Stimulated activated CD4-positive, alpha-beta T cell treated with anti-CD3 and anti-CD28 coated beads, Interleukin-15, amount 100 ng/mL, for 1 hour (primary cell): ENCODE measurements at places on chromosomes 4 and X.
A peak's percentile ranks its signal among the peaks of the same experiment; 100 is the strongest.

DNA sequence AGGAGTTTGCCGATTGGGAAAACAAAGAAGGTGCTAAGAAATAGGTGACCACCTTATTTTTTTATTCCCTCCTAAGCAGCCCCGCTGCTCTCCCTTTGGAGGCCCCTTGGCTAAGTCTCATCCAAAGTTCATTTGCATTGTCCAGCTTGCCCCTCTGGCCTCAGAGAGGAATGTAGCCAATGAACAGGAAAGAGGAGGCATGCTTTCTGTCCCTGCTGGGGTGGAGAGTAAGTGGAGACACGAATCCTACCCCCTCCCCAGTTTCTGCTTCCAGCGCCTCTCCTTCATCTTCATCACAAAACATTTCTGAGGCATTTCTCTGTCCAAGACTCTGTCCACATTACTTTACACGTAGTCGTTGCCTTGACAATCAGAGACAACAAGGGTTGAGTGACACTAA, 38.7 kb downstream of the NLGN3 start:
- DNase-seq: no peak

- DNase-seq: no peak
Observed at GRCh38 chrX:72351606-72352334, 46.1 kb upstream of the CITED1 start.

DNA sequence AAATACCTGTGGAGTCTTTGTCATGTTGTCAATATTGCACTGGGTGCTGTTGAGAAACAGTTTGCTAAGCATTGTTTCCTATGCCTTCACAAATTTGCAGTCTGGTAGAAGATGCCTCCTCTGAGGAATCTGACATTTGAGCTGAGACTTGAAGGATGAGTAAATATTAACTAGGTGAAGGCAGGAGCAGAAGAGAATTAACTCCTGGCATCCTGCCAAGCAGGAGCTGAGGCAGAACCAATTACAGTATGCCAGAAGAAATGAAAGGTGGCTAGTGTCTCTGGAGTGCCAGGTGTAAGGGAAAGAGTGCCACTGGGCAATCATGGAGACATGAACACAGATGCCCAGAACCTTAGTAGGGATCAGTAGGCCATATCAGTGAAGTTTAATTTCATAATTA, 1778.2 kb upstream of the PCDH10 start:
- DNase-seq: no peak

DNA sequence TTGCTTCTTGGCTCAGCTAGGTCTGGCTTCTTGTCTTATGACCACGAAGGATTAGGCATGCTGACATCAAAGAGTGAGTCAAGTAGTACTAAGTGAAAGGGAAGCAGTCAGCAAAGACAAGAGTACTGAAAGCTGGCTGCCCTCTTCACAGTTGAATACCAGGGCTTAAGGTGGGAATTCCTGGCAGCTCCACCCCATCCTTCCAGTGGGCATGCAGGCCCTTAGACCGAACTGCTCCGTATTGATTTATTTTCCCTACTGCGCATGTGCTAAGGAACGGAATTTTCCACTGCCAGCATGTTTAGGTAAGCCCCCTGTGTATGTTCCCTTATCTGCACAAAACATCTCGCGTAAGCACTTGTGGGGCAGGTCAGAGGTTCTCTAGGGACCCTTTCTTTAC, 2320.1 kb downstream of the ARAP2 start:
- no peak for DNase-seq

GRCh38 chr4:169398316-169398715, 127.6 kb upstream of the SH3RF1 start:
- DNase-seq: no peak

- DNase-seq: peak; percentile 44
Observed at GRCh38 chr4:48127682-48128404, 6.2 kb downstream of the TXK start.

- no peak for DNase-seq
Observed at GRCh38 chr4:107187091-107187490, 151.0 kb upstream of the DKK2 start.

DNA sequence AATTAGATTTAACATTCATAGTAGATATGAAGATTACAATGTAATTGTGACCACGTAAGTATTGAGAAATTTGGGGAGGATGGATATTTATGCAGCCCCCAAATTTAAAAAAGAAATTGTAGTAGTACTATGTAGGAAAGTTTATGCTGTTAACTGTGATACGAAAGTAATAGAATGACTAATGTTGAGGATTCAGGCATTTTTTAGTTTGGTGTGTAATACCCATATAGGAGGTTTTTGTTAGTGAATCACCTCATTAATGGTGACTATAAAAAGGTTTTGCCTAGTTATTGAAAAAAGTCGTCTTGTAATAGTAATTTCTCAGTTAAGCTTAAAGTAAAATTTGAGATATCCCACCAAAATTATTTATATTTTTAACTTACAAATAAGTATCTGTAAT, 67.2 kb downstream of the SMARCAD1 start:
- DNase-seq: no peak

GRCh38 chr4:183182873-183183725, 84.0 kb downstream of the WWC2 start:
- no peak for DNase-seq

DNA sequence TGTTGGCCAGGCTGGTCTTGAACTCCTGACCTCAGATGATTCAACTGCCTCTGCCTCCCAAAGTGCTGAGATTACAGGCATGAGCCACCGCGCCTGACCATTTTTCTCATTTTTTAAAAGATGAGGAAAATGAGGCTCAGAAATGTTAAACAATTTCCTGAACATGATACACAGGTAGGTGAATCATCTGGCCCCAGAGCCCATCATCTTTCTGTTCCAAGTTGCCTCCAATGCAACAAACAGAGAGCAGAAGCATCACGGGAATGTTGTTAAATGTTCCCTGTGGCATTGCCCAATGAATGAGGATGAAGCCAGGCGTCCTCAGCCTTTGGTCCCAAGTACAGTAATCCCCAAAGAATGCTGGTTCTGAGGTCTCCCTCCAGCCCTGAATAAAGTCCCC, 31.3 kb upstream of the ANXA5 start:
- no peak for DNase-seq

- DNase-seq: no peak
Observed at GRCh38 chr4:148574911-148575310, 132.7 kb upstream of the NR3C2 start.

DNA sequence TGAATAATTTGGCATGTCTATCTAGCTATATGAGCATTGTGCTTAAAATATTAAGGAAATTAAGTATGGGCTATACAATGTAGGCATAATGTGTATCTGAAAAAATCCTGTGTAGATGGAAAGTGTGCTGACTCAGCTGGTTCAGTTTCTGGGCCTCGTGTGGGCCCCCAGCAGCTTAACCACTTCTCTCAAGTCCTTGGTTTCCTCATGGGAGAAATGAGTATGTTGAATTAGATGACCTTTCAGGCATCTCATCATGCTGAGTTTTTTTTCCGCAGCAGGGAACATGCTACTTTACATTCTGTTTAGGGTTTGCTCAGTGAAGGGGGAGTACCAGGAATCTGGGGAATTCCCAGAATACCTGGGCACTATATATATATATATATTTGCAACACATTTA, 30.5 kb downstream of the RHOH start:
- DNase-seq: peak; percentile 40

- DNase-seq: no peak
Observed at GRCh38 chr4:184811526-184812198, 14.1 kb downstream of the ACSL1 start.

DNA sequence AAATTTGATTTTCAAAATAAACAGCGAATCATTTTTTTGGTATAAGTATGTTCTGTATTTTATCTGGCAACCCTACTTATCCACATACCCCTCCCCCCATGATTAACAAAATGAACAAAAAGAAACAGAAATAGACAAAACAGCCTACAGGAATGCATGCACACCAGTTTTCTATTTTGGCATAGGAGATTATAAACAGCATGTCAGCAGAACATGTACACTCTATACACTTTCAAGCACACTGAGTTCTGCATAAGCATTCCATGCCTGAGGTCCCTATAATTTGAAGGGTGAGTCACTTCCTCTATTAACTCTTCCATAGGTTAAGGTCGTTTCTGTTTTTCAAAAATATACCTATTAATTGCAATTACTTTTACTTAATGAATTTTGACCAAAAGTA, 28.0 kb upstream of the ZNF280C start:
- no peak for DNase-seq

- no peak for DNase-seq
Observed at GRCh38 chr4:144176476-144176875, 36.0 kb upstream of the GYPA start.

DNA sequence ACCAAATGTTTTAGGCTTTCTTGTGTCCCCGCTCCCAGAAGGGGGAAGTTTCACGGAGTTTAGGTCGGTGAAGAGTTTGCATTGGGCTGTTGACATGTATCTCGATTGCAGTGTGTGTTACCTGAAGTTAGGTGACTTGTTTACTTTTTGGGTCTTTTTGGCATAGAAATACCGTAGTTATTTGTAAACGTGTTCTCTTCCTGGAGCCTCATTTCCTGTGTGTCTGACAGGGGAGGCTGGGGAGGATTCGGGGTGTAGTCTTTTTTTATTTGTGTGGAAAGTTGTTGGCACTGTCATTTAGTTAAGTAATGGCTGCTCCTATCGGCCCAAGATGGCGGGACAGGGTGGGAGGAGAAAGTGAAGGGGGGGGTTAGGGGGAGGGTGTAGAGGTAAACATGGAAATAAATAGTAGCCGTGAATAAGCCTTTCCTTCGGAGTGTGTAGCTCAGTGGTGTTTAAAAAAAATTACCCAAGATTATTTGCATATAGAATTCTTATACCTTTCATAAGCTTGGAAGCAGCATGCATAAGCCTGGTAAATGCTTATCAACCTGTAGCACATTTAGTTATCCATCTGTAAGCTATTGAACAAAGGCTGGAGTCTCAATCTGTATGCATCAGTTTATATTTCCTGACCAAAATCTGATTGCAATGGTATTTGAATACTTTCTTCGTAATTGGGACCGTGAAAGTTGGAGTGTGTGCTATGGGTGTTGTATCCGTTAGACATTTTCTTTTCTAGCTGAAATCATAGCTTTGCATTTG, 1.6 kb downstream of the KDM6A start:
- no peak for DNase-seq

- no peak for DNase-seq
Observed at GRCh38 chrX:13081395-13082205, 37.2 kb upstream of the FAM9C start.

DNA sequence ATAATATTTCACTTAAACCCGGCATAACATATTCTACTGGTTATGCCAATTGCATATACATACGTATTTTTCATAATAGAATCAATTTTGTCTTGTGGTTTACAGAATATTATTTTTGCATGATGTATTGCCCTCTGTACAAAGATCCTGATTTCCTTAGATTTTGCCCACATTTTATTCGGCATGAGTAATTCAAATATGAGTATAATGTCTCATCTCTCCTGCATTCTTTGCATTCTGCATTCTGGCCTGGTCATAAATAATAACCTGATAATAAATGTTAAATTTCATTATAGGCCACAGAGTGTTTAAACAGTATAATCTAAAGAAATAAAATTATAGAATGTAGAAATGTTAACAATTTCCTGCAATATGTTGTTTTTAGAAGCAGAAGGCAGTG, 205.3 kb downstream of the TLL1 start:
- DNase-seq: no peak

DNA sequence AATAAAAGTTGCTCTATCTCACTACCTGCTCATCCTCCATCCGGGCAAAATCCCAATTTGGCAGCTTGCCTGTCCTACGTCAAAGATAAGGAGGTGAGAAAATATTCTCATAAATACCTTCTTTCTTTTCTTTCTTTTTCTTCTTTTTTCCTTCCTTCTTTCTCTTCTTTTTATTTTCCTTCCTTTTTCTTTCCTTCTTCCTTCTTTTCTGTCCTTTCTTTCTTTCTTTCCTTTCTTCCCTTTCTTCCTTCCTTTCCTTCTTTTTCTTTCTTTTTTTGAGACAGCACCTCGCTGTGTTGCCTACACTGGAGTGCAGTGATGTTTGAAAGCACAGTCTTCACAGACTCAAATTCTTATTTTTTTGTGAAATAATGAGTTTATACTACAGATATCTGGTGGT, 38.6 kb upstream of the NKAP start:
- no peak for DNase-seq

- peak; percentile 31 for DNase-seq
Observed at GRCh38 chr4:38131371-38132091, 171.3 kb downstream of the PTTG2 start.

DNA sequence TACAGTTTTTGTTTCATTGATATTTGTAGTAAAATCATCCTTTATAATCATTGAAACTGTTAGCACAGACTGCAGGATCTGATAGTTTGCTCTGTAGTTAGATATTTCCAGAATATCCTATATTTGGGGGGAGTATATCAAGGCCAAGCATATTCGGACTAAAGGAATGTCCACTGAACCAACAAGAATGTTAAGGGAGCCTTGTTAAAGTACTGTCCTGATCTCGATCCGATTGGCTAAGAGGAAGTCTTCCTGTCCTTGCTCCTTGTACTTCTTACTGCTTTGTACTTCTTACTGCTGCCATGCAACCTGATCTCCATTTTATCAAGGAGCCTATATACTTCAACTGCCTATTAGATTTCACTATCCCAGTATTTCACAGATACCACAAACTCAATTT, 449.3 kb downstream of the RPA4 start:
- DNase-seq: no peak

DNA sequence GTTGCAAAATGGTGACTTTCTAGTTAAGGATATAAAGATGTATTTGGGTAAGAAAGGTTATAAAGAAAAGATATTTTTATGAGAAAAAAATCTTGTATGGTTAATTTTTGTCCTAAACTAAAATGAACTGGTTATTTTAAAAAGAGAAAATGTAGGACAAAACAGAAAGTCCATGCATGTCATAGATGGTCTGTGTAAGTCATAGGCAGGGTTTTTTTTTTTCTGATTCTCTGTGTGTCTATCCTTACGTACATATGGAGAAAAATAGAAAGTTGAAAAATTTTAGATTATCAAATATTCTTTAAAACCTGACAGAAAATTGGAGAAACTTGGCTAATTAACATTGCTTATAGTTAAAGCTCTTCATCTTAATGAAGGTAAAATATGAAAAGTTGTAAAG, 493.4 kb downstream of the IQCM start:
- DNase-seq: no peak

DNA sequence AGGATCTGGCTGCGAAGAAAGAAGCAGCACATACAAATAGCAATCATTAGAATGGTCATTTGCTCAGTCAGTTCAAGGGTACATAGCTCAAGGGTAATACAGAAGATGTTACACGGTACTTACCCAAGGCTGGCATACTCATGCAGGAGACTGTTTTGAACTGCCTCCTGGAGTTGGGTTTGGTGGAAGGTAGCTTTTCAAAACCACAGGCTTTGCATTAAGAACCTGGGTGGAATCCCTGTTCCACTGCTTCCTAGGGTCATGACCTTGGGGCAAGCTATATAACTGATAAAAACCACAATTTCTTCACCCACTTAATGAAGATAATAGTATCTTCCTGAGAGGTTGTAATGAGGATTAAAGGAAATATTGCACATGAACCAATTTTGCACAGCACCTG, 36.5 kb downstream of the TBC1D9 start:
- no peak for DNase-seq
